ENCODE measurements at places on chromosomes 1 and 21.

GRCh38 chr1:31033598-31033997 is 31.9 kb downstream of the PUM1 start:
- no peak for DNase-seq

DNA sequence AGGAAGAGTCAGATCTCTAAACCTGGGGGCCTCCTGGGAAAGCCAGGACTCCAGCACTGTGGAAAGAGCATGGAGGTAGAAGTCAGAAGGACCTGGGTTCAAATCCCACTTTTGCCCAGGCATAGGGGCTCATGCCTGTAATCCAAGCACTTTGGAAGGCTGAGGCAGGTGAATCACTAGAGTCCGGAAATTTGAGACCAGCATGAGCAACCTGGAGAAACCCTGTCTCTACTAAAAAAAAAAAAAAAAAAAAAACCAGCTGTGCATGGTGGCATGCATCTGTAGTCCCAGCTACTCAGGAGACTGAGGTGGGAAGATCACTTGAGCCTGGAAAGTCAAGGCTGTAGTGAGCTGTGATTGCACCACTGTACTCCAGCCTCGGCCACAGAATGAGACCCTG is 31.8 kb downstream of the LDLRAP1 start:
- DNase-seq: no peak

DNA sequence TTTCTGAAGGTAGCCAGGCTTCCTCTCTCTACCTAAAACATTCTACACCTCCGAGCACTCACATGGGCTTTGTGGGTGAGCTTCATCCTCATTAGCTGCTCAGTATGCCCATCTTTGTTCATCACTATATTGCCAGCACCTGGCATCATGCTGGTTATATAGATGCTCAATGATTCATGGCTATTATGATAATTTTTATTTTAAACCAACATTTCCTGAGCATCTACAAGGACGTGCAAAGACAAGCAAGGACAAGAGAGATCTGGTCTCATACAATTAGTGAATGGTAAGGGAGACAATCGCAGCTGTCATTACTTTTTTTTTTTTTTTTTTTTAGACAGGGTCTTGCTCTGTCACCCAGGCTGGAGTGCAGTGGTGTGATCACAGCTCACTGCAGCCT is 11.3 kb upstream of the QSOX1 start:
- DNase-seq: no peak

- DNase-seq: peak; percentile 53
Measured at GRCh38 chr1:91569411-91570119, 68.9 kb downstream of the CDC7 start.

GRCh38 chr21:34952701-34953100 is 96.4 kb downstream of the RUNX1 start:
- DNase-seq: no peak

DNA sequence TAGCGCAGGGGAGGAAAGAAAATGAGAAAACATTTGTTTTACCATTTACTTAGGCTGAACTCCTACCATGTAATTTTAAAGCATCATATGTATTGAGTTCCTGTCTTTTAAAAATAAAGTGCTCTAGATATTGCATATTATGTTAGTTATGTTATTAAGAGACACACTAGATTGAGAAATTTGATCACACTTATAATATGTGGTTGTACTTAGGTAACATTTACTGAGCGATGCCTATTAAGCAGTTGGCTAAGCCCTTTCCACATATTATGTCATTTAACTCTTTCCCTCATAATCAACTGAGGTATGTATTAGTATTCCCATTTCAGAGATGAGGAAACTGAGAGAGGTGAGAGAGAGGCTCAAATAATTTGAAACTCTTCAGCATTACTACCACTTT is 4.5 kb upstream of the LRRC8D start:
- DNase-seq: no peak

DNA sequence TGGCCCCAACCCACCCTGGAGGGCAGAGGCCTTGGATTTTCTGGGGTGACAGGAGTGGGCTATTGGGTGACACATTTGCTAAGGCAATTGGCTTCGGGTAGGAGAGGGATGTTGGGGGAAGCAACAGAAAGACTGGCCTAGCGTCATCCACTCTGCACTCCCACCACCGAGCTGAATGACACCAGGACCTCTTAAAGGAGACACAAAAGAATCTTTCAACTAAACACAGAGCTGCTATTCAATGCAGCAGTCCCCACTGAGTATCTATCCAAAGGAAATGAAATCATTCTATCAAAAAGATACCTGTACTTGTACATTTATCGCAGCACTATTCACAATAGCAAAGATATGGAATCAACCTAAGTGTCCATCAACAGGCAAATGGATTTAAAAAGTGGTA is 6.2 kb downstream of the TFF2 start:
- DNase-seq: no peak

DNA sequence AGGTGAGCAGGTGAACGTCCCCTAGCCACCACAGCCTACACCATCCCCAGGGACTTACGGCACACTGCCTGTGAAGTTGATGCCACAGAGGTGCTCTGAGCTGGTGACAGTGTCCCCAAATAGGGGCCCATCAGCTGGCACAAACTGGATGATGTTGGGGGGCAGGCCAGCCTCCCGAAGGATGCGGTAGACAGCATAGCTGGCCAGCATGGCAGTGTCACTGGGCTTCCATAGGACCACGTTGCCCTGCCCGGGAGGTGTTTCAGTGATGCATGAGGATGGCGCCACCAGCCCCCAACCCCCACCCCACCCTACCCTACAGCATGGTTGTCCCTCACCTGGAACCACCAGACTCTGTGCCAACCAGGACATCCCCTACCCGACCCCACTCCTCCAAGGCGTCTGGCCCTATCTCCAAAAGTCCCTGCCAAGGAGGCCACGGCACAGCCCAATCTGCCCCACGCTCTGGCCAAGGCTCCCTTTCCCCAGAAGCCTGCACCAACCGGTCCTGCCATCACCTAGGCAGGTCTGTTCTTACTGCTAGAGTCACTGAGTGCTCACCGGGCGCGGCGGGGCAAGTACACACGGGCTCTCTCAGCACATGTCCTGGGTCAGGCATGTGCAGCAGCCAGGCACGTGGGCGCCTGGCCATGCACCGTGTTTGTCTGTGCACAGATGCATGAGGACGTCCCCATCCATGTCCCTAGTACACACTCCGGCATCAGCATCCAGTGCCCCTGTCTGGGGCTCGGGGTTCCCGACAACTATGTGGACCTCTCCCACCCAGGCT is 20.5 kb downstream of the ALDH4A1 start:
- no peak for DNase-seq

- no peak for DNase-seq
Measured at GRCh38 chr1:160222546-160222945, 17.4 kb downstream of the PEA15 start.

All from mucosa of descending colon (tissue), 3 donors.